Esophagus muscularis mucosa (tissue), 4 donors: ENCODE measurements at places on chromosomes 6 and 20.

DNA sequence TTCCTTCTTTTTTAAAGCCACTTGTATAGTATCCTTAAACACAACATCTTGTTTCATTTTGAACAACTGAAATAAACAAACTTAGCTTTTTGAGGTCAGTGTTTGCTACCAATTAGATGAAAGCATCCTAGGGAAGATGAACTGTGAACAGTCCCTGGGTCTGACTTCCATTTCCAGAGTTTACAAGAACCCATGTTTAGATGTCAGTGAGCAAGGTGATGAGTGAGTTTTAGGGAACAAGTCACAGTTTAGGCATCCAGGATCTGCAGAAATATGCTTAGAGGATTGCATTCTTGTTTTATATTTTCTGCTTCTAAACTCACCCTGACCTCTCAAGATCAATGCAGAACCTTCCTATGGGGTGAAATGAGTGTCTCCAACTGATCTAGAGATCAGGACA, 3.0 kb downstream of the ZC2HC1B start:
- DNase-seq = no peak

DNA sequence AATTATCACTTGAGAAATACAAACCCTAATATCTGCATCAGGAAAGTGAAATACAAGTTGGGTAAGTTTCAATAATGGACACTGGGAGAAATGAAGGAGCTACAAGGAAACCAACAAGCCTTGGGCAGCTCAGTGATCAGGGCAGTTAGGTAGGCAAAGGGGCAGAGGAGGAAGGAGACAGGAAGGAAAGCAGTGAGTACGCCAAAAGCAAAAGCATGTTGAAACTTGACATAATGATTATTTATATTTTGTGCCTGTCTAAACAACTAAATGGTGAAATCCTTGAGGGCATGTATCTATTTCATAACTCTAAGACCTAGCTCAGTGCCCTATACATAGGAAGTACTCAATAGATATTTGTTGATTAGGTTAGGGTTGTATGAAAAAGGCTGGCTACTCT, 23.3 kb downstream of the PXT1 start:
- DNase-seq = no peak

DNA sequence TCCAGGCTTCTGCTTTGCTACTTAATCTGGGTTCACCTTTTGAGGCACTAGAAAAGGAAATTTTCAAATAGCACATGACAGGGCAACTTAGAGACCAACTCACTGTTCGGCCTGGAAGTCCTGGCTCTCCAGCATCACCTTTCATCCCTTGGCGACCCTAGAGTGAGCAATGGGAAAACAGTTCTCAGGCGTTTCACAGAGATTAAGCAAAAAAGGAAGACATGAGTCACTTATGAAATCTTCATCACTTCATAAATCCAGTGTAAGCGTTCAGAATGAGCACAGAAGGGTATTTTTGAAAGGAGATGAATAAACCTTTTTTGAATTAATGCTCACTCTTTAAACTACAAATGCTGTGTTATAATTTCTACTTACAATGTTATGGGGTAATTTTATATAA, 104.0 kb downstream of the COL12A1 start:
- DNase-seq = no peak

DNA sequence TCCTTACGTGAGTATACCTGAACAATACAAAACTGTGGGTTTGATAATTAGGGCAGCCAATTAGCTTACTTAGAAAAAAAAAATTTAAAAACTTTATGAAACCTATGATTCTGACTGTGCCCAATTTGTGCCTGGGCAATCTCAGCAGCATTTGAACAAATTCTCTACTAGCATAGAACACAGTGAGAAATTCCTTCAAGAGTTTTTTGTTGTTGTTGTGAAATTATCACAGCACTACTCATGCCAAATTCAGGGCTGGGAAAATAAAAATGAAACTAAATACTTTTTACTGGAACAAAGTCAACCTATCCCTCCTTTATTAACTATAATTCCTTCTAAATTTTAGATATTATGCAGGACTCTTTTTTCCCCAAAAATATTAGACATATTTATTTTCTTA, 42.9 kb downstream of the POU3F2 start:
- DNase-seq = no peak
